ENCODE measurements at places on chromosomes 1 and 21.

DNA sequence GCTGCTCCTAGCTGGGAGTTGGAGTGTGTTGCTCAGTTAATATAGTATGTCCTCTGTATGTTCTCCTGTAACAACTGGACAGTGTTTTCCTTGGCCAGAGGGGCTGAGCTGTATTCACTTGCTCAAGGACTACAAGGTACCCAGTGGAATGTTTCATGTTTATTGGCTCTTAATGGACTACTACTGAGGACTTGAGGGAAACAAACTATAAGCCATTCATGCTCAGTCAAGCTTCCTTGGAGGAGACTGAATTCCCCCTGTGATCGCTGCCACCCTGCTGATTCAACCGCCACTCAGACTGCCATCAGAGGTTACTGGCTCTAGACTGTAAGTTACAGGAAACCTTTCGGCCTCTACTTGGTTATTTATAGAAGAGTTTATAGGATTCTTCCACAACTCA, 166.6 kb downstream of the ZC3H11B start:
- no peak for DNase-seq

- DNase-seq = no peak
Observed at GRCh38 chr1:167681024-167681423, 40.8 kb upstream of the MPZL1 start.

DNA sequence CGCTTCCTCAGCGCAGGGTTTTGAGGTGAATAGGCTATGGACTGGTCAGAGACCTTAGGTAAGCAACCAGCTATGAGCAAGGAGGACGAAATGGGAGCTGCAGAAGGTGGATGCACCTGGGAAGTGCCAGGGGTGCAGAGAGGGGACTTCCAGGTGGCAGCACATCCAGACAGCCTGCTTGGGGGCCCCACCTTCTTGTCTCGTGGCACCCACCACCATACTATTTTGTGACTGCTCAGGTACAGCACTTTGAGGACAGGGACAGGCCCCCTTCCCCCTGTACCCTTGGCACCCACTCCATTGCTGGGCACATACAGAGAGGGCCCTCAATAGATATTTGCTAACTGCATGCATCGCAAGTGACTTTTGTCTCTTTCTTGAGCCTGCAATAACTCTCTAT, 777 bp upstream of the KISS1 start:
- DNase-seq = no peak

- DNase-seq = no peak
Observed at GRCh38 chr21:41754479-41754891, 12.4 kb downstream of the RIPK4 start.

DNA sequence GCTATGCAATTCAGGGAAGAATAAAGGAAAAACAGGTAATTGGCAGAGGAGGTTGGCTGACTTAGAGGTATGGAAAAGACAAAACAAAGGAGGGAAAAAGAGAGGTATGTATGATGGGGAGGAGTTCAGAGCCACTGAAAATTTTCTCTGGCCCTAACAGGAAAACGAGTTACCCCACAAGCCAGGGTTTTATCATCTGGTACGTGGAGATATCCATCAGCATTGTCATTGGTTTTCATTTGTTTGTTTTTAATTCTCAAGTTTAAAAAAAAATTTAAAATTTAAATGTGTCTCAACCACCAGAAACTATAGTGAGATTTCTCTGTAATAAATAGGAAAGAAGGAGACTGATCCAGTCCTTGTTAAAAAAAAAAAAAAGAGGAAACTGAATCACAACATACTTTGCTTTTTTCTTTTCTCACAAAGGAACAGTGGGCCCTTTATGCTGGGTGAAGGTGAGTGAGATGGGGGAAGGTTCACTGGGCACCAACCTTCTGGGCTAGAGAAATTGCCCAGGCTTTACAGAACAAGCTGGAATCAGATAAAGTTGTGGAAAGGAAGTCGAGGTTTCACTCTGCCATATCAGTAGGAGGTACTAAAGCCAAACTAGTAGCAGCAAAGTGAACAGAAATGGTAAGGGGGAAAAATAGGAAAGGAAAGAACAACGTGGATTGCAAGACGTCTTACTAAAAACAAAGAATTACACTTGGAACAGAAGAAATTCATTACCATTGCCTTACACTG, 2.7 kb downstream of the IFNAR2 start:
- DNase-seq = no peak

DNA sequence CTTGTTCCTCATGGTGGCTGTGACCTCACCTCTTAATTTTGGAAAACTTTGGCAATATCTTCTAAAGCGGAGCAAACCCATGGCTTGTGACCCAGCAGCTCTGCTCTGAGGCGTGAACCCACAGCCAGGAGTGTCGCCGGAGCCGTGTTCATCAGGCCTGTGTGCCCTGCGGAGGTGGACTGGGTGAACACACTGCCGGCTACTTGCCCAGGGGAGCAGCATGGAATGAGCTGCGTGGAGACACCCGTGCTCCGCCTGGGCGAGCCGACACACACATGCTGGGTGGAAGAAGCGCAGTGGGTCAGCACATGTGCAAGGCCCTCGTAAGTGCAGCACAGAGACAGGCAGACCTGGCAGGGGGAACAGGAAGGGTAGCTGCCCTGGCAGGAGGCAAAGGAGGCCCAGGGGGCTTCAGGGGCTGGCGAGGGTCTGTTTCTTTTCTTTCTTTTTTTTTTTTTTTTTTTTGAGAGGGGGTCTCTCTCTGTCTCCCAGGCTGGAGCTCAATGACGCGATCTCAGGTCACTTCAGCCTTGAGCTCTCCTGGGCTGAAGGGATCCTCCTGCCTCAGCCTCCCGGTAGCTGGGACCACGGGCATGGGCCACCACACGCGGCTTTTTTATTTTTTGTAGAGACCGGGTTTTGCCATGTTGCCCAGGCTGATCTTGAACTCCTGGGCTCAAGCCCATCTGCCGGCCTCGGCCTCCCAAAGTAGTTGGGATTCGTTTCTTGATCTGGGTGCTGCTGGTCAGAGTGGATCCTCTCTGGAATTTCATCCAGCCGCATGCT, 41.8 kb downstream of the AGPAT3 start:
- DNase-seq = no peak

DNA sequence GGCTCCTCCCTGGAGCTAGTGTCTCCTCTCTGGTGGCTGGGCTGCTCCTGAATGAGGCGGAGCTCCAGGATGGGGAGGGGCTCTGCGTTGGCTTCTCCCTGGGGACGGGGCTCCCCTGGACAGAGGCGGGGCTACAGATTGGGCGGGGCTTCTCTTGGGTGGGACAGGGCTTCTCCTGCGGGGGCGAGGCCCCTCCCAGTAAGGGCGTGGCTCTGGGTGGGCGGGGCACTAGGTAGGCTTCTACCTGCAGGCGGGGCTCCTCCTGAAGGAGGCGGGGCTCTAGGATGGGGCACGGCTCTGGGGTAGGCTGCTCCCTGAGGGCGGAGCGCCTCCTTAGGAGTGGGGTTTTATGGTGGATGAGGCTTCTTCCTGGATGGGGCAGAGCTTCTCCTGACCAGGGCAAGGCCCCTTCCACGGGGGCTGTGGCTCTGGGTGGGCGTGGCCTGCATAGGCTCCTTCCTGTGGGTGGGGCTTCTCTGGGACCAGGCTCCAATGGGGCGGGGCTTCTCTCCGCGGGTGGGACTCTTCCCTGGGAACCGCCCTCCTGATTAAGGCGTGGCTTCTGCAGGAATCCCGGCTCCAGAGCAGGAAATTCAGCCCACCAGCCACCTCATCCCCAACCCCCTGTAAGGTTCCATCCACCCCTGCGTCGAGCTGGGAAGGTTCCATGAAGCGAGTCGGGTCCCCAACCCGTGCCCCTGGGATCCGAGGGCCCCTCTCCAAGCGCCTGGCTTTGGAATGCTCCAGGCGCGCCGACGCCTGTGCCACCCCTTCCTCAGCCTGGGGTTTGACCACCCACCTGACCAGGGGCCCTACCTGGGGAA, 22.7 kb upstream of the ARF1 start:
- DNase-seq = no peak

- DNase-seq = no peak
Observed at GRCh38 chr1:64061430-64062104, 141.9 kb upstream of the UBE2U start.

- no peak for DNase-seq
Observed at GRCh38 chr1:95233319-95233736, 682 bp upstream of the RWDD3 start.

Measured in omental fat pad (tissue), 4 donors.